ENCODE measurements at places on chromosomes 1 and 21. TPM values are rescaled to one million over a fixed set of nuclear protein-coding genes. Genes with fewer than 3 reads are reported as not detected.

SLFNL1 gene
- total RNA-seq, result 0.21 TPM

ANGPTL1 gene
- not detected for total RNA-seq

GUCA2A gene
- total RNA-seq, result not detected

MAB21L3 gene
- total RNA-seq, result 1.0 TPM

RBM11 gene
- total RNA-seq, result 0.34 TPM
